ENCODE measurements at places on chromosomes 2 and 18.

DNA sequence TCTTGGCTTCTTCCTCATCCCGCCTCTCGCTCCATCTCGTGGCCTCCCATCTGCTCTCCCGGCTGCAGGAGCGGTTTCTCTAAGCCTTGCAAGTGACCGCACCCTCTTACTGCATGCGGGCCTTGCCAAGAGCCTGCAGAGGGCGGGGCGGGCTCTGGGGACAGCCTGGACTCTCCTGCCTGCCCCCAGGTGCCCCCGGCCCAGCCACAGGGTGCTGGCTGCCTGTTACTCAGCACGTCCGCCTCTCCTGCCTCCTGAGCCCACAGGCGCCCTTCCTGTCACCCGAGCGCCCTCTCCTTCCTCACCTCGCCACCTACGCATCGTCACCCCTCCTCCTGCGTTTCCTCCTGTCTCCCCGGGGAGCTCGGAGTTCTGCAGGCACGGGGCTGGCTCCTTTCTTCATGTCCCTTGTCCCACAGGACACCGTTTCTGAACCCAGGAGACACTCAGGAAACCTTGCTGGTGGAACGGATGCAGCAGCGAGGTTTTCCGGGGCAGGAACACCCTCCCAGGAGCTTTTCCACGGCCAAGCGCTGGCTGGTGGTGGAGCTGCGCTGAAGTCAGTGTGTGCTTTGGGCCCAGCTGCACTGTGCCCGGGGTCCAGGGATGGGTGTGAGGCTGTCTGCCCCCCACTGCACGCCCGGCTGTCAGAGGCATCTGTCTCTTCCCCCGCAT is 28.5 kb downstream of the HPCAL1 start:
- peak; percentile 79 for DNase-seq

DNA sequence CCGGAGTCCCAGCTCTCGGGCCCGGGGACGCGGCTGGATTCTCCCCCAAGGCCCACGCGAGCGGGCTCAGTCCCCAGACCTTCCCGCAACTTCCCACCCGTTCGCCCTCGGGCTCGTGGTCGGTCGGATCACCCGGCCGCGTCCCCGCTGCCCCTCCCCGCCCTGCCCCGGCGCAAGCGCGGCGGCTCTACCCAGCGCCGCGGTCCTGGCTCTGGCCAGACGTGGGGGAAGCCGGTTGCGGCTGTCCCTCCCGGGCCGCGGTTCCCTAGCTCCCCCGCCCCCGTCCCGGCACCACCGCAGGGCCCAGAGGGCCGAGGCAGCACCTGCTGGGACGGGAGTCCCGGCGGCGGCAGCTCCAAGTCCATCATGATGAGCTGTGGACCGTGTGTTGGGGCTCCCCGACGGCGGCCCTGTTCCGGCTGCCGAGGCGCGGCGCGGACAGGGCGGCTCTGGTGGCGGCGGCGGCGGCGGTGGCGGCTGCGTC is 276 bp downstream of the NFE2L2 start:
- no peak for DNase-seq

GRCh38 chr2:44120428-44120827 is 48.2 kb upstream of the PPM1B start:
- no peak for DNase-seq

DNA sequence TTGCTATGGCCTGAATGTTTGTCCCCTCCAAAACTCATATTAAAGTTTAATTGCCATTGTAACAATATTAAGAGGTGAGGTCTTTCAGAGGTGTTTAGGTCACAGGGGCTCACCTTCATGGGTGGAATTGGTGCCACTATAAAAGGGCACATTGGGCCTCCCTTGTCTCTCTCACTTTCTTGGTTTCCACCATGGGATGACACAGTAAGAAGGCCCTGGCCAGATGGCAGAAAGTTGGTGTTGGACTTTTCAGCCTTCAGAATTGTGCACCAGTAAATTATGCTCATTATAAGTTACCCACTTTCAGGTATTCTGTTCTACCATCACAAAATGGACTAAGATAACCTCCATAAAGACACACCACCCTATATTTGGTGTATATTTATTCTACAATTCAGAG is 102.1 kb downstream of the KLHL14 start:
- no peak for DNase-seq

DNA sequence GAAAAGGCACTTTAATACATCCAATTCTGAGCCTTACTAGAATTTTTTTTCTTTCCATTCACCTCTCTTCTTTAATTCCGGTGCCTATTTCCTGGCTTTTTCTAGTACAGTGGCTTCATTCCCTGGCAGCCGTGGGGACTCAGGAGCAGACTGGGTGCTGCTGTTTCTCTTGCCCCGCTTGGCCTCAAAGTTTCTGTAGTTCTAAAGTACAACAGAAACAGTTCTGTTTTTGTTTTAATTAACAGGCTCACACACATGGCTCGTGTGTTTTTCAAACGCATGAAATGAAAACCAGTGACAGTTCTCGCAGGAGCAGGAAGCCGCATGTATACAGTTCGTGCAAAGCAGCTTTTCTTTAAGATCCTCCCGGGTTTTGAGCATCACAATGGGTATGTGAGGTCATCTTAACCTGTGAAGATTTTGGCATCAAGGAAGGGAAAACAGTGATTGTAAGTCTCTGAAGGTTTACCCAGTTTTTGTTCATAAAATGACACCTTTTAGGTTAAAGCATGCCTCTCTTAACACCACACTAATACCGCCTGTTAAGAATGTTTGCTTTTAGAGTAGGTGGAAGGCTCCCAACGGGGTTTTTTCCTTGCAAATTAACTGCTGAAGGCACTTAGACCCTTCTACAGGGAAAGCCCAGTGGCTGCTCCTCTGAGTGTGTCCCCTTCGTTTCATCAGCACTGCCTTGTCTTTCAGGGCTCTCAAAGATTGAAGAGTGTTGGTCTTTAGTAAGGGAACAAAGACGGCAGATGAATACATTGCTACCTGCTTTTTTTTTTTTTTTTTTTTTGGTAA is 5.8 kb downstream of the FZD7 start:
- no peak for DNase-seq

- no peak for DNase-seq
Measured at GRCh38 chr2:154655499-154655898, 43.0 kb upstream of the KCNJ3 start.

DNA sequence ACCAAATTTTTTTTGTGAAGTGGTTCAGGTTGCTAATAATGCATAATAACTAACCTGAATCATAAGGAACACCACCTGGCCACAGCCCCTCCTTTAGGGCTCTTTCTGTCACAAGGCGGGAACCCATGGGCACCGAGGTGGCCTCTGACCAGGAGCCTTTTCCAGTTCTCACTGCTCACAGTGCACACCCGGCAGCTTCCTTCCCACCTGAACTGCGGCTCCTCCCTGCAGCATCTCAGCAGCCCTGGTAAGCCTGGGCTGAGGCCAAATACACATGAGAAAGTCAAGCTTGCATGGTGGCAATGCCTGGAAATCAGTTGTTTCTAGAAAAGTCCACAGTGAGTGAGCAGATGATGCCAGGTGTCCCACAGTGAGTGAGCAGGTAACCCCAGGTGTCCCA is 77.6 kb upstream of the SNTG2 start:
- DNase-seq, result no peak

DNA sequence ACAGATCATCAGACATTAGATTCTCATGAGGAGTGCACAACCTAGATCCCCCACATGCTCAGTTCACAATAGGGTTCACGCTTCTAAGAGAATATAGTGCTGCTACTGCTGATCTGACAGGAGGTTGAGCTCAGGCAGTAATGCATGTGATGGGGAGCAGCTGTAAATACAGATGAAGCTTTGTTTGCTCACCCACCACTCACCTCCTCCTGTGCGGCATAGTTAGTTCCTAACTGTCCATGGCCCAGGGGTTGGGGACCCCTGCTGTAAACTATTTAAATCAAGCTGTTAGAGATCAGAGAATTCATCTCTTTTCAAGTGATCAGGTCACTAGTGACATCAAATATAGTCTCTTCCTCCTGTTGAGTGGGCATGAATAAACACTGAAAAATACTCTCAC is 88.8 kb upstream of the ACVR2A start:
- no peak for DNase-seq

- no peak for DNase-seq
Measured at GRCh38 chr2:74238879-74239278, 40.5 kb downstream of the MTHFD2 start.
